ENCODE measurements at places on chromosomes 6 and 20.
A peak's percentile ranks its signal among the peaks of the same experiment; 100 is the strongest.

- peak; percentile 12 for DNase-seq
Measured at GRCh38 chr6:121319112-121319553, 15.1 kb downstream of the TBC1D32 start.

- DNase-seq, result peak; percentile 69
Measured at GRCh38 chr20:57205606-57206219, 60.7 kb downstream of the BMP7 start.

- no peak for DNase-seq
Measured at GRCh38 chr6:112522587-112522986, 175.5 kb downstream of the RFPL4B start.

DNA sequence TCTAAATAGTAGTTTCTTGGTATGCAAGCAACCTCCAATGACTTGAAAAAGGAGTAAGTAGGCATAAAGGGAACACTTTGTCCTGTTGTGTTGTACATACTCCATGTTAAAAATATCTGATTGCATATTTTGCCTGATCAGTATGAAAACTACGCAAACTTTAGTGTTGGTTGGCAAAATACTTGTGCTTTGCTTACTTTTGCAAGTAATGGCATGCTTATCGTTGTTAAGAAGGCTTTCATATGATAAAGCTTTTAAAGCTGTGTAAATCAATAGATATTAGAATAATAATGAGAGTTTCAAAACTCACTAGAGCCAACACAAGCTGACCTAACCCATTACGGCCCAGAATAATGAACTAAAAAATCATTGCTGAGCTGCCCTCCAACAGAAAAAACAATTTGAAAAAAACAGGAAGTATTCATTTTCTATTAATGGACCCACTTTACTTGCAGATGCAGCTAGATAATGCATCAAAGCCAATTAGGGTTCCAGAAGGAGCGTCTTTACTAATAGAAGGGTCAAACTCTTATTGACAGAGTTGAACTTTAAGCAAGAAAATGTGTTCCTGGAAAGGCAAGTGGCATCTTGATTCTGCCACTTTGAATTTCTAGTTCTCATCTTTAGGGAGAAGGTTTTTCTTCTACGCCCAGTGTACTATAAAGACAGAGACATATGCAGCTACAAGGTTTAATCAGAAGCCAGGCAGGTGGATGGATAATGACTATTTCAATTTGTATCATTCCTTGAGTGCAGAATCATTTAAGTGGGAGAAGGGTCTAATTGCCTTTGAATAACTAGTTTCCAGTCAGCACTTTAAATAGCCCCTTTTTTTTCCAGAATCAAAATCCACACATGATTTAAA lies 82.2 kb downstream of the SNAP25 start:
- DNase-seq, result no peak

DNA sequence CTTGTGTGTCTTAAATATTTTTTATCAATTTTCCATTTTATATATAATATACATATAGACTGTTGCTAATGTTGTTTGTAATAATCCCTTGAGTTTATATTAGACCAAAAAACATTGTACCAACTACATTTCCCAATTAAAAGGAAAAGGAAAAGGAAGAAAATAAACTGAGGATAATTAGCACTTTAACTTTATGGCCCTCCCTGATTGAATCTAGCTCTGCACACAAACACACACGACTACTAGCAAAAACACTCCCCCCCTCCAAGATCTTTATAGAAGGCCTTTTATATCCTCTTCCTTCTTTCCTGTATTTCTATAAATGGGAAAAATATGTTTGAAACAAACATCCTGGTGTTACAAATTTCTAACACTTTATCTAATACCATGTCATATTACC lies 276.8 kb downstream of the NKAIN2 start:
- no peak for DNase-seq

DNA sequence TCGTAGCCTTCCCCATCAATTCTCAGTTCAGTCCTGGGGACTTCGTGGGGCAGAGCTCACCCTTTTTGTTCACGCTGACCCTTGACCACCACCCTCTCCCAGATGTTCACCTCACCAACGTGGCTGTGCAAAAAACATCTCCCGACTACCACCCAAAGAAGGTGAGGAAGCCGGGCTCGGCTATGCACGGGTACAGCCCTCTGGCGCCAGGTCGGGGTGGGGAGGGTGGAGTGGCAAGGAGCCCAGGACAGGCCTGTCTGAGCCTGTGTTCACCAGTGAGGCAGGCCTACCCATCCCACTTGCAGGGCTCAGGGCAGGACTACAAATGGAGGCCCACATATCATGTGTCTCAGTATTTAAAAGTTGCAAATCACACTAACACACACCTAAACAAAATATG lies 18.1 kb downstream of the PDRG1 start:
- DNase-seq, result no peak

- peak; percentile 79 for DNase-seq
Measured at GRCh38 chr20:45890077-45890984, 677 bp downstream of the NEURL2 start.

- DNase-seq, result no peak
Measured at GRCh38 chr6:30601436-30601814, 15.6 kb downstream of the PPP1R10 start.

GRCh38 chr20:35887393-35888064 lies 66.8 kb downstream of the SCAND1 start:
- DNase-seq, result no peak

- DNase-seq, result no peak
Measured at GRCh38 chr20:61599061-61599531, 347.0 kb downstream of the CDH4 start.

DNA sequence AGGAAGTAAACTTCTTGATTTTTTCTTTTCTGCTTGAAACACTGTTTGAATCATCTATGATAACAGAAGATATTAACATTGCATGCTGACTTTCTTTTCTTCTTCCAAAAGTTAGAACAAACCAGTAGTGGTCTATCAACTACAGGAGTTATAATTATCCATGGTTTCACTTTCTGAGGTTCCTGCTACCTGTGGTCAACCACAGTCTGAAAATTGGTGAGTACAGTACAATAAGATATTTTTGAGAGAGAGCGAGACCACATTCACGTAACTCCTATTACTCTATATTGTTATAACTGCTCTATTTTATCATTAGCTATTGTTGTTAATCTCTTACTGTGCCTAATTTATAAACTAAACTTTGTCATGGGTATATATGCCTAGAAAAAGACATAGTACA lies 86.1 kb downstream of the MAP7 start:
- DNase-seq, result no peak

Data from fibroblast of skin of abdomen (primary cell).